Transverse colon (tissue), 4 donors: ENCODE measurements at places on chromosomes 1 and 21.

DNA sequence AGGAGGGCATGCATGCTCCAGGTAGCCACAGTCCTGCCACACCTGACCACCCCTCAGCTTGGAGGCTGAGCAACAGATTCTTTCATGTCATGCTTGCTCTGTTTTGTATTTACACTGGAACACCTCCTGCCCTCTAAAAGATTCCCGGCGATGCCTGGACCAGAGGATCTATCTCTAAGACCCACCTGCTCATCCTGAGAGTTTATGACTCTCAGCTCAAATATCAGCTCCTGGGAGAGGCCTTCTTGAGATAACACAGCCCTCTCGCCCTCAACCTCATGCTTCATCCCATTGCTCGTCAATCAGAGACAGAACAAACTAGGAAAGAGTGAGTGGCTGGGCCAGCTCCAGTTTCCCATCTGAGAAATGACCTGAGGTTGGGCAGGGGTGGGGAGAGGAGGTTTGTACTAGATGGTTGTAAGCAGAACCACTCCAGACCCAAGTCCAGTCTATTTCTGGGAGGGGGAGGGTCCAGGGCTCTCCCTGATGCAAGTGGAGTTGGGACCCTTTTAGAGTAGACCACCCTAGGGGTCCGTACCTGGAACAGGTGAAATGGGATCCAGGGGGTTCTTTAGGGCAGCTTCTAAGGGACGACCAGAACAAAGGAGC, 524.5 kb downstream of the MATN1 start:
- no peak for DNase-seq

DNA sequence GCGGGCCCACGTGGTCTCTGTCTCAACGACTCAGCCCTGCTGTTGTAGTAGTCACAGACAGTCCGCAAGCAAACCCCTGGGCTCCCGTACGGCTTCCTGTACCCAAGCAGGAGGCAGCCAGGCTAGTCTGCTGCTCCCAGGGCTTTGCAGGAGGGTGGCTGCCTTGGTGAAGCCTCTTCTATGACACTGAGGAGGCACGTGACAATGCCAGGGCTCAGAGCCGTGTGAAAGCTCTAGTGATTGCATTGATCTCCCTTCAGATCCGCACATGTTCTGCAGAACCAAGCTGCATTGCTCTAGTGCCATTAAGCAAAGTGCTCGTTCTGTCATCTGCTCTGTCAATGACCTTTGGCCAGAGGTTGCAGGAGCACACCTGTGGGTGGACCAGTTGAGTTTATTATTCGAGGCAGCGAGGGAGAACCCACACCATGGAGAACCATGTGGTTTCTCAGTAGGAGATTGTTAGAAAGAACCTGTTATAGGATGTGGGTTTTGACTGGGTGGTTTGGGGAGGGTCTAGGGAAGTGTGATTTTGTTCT, 18.0 kb downstream of the UMODL1 start:
- no peak for DNase-seq

DNA sequence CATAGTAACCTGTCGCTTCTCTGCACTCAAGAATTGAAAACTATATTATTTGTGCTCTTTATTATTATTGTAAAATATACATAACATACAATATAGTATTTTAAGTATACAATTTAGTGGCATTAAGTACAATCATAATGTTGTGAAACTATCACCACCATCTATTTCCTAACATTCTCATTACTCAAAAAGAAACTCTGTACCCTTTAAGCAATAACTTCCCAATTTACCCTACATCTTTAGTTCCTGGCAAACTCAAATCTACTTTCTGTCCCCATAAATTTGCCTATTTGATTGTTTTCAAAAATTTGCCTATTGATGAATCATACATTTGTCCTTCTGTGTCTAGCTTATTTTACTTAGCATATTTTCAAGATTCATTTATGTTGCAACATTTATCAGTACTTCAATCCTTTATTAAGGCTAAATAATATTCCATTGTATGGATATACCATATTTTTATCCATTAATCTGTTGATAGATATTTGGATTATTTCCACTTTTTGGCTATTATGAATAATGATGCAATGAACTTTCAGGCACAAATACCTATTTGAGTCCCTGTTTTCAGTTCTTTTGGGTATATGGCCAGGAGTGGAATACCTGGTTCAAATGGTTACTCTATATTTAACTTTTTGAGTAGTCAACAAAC, 99.6 kb upstream of the DMRTA2 start:
- DNase-seq: no peak

DNA sequence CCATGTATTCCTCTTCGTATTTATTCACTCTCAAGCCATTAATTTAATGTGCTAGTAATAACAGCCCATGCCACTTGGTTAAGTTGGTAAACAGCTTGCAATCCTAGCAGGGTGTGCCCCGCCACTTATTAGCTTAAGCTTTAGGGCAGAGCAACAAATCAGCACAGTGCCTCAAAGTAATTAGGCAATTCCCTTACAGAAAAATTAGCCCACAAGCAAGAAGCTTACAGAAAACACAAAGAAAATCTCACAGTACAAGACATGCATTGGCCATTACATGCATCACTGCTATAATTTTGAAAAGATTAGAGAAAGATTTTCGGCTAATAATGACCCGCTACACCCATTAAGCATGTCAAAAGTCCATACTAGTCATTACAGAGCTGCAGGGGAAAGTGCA, 47.6 kb downstream of the TGFB2 start:
- DNase-seq: no peak

GRCh38 chr21:29365661-29366265, 67.0 kb downstream of the BACH1 start:
- no peak for DNase-seq

DNA sequence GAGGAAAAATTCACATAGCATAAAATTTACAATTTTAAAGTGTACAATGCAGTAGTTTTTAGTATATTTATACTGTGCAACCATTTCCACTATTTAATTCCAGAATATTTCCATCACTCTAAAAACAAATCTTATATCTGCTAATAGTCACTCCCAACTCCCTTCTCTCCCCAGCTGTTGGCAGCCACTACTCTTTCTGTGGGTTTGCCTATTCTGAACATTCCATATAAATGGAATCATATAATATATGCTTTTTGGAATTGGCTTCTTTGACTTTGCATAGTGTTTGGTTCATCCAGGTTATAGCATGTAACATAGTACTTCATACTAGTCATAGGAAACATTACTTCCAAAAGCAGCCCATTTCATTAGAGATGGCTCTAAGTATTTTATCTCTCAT, 25.0 kb upstream of the TMEM39B start:
- DNase-seq: no peak

DNA sequence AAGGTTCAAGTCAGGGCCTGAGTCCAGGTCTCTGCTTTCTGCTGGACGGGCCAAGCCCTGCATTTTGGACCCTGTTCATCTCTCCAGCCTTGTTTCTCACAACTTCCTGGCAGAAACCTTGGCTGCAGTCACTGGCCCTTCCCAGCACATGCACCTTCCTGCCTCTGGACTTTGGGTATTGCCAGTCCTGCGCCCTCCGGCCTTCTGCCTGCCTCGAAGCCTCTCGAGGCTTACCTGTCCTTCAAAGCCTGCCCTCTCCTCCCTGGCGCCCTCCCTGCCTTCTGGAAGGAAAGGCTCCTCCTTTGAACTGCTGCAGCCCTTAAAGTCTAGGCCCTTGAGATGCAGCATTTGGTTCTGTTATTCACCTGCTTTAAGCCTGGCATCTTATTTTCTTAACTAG, 52.8 kb downstream of the HTR6 start:
- no peak for DNase-seq

DNA sequence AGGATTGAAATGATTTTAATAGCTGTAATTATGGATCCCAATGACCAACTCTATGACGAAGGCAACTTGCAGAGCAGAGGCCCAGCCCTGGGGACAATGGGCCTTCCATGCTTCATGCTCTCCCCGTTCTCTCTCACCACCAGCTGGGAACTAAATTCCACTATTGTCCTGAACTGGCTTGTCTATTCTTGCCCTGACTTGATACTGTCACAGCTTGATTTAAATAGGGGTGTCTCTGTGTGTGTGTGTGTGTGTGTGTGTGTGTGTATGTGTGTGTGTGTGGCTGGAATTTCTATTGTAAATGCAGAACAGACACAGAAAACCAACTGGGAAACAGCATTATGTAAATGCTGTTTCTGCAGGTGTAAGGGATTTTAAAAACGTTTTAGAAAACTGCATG, 57.0 kb downstream of the SLC22A15 start:
- DNase-seq: no peak

DNA sequence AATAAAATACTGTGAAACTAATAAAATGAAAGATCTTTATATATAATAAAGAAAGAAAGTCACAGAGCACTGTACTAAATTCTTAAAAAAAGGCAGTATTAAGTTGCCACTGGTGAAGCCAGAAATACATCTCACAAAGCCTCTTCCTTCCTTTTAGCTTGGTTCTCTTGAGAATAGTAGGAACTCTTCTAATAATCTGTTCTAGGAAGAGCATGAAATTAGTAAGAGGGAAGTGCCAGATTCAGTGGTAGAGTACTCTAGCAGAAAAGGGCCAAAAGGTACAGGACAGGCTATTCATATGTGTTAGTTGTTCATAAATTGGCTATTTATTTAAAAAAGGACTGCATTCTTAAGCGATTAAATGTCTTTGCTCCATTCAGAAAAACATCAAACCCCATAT, 33.7 kb downstream of the CTTNBP2NL start:
- no peak for DNase-seq

- DNase-seq: peak; percentile 49
These were observed 177.1 kb downstream of the GABPA start for GRCh38 chr21:25911730-25912401.

GRCh38 chr1:91427741-91428140, 23.1 kb upstream of the HFM1 start:
- no peak for DNase-seq

DNA sequence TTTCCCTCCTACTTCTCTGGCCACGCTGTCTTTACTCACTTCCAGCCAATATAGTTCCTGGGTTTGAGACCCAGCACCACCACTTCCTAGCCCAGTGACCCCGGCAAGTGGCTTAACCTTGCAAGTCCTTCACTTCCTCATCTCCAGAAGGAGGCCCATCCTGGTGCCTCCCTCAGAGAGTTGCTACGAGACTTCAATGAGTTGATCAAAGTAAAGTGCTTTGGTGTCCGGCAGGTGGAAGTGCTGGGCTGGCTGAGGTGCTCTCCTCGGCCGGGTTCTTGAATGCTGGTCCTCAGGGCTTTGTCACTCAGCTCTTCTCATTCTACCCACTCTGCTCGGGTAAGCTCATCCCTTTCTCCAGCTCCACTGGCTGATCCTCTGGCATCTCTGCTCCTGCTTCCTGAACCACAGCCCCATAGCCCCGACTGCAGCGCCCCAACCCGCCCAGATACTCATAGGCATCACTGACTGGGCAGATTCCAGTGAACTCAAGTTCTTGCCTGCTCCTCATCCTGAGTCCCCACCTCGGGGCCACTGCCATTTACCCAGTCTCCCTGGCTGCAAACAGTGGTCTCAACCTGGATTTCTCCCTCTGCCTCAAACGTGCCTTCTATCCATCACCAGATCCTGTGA, 75.8 kb upstream of the WNT4 start:
- DNase-seq: no peak

DNA sequence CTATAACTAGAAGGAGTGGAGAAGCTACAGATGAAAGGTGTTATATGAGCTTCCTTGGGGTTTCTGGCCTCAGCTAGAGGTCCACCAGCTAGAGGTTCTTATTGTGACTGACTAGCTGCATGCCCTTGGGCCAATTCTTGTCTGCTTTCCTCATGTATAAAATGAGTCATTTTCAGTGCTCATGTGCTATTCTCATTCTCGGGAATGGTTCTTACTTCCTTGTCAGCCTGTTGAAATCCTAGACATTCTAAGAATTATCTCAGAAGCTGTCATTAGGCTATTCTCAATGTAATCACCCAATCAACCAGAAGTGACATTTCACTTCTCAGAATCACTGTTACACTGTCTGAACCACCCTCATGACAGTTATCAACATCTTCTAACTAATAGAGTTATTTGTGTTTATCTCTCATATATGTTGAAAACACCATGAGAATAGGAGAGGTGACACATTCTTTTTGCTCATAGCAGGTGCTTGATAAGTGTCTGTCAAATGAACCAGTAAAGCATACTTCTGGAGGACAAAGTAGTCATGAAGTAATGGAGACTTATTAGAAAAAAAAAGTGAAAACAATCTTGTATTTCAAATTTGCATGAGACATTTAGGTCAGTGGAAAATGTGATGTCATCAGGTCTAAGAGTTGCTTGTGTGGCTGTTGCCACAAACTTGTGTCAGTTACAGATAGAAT, 122.8 kb upstream of the IVNS1ABP start:
- DNase-seq: no peak

DNA sequence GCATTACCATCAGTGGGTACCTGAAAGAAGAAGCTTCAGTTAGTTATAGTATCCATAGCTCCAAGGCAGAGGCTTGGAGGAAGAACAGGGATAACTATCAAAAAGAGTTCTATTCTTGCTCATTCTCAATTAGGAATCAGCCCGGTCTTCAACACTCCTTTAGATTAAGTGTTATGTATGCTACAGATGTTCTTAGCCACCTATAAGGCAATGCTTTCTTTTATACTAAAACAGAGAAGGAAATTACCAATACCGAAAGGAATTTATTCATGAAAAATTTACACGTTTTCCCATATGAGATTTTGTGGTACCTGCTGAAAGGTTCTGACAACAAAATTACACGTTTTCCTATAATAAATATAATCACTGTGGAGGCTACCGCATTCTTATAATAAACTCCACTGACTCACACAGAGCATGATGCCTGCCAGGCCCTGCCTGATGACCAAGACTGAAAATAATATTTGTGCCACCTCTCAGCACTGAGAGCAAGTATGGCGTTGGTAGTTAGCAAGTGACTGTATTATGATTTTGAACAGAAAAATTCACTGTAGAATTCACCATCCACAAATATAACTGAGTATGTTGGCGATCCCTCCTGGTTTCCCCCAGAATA, 58.3 kb downstream of the APP start:
- DNase-seq: no peak

DNA sequence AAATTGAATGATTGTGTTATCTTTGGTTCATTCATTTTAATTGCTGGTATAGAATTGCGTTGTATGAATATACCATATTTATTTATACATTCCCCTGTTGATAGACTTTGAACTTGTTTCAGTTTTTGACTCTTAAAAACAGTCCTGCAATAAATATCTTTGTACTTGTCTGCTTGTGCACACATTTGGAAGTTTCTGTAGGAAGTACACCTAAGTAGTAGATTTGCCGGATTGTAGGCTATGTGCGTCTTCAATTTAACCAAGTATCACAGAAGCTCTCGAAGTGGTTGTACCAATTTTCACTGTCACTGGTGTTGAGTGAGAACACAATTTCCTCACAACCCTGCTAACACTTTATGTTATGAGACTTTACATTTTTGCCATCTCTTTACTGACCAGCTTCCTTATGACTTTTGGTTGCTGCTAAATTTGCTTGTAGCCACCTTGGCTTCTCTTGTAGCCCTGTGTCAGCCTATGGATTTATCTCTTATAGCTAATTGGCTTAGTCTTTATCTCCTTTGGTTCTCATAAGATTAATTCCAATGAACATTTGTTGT, 2.2 kb downstream of the TTC3 start:
- DNase-seq: no peak

- DNase-seq: no peak
These were observed 4.7 kb downstream of the GPR137B start for GRCh38 chr1:236147068-236147467.
